ENCODE measurements at places on chromosomes 12 and 14.

GRCh38 chr12:11729439-11730150 is 80.1 kb downstream of the ETV6 start:
- DNase-seq = no peak

- DNase-seq = no peak
Observed at GRCh38 chr14:24365600-24366412, 2.2 kb upstream of the NFATC4 start.

GRCh38 chr12:115815924-115816323 is 461.6 kb downstream of the MED13L start:
- no peak for DNase-seq

GRCh38 chr14:96235426-96235825 is 20.6 kb upstream of the BDKRB1 start:
- no peak for DNase-seq

- DNase-seq = no peak
Observed at GRCh38 chr12:131883521-131883900, 10.9 kb upstream of the ULK1 start.

GRCh38 chr12:109759595-109759994 is 46.0 kb downstream of the FAM222A start:
- no peak for DNase-seq

DNA sequence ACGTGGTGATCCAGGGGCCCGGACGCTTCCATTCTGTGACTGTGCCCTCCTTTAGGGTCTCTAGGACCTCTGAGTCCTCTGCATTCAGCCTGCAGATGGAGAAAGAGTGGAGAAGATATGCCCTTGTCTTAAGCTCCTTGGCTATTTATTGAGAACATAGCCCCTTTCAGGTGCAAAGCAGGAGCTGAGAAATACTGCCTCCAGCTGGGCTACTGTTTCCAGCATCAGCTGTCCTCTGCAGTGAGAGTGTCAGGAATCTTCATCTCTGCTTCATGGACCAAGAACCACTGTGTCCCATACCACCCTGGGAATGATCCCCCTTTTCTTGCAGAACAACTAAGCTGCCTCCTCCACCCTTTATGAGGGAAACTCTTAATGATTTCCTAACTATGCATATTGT is 47.8 kb upstream of the CEP83 start:
- no peak for DNase-seq

- DNase-seq = no peak
Observed at GRCh38 chr12:48316491-48316890, 34.2 kb downstream of the ZNF641 start.
